ENCODE measurements at places on chromosomes 16 and 17. TPM values are rescaled to one million over a fixed set of nuclear protein-coding genes. Genes with fewer than 3 reads are reported as not detected.

DNA sequence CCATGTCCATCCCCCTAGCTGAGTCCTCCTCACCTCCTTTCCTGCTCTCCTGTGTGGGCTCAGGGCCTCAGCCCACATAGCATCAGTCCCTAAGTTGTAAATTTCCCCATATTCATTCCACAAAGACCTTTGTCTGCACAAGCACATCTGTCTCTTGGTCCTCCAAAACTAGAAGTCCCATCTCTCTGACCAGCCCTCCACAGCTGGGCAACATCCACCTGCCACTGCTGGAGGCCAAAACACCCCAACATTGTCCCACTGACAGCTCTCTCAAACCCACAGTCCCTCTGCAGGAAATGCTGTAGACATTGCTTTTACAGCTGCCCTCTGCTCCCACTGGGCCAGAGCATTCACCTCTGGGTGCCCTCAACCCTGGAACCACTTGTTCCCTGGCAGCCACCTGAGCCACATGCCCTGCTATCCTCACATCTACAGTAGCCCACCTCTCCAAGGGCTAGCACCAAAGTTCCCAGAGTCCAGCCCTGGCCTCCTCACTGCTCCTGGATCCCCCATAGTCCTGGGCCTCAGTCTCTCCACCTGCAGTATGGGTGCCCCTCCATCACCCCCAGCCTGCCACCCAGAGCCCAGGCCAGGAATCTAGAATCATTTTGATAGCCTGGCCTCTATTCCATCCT, 1722.7 kb downstream of the TP53TG3F start:
- no peak for DNase-seq

DNA sequence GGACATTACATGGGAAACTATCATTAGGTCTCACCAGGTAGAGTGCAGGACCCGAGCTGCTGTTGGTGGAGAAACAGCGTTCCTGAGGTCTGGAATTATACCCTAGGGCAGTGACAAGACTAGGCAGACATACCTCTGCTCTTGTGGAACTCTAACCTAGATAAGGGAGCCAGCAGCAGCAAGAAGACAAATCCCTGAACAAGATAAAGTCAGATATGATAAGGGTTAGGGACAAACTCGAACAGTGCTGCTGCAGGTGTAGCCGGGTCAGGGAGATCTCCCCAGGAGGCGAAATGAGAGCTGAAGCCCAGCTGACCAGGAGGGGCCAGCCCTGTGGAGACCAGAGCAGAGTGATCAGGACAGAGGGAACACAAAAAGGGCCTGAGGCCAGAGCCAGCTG, 34.7 kb downstream of the ARSG start:
- no peak for DNase-seq

GRCh38 chr16:8565498-8565897, 24.8 kb downstream of the TMEM114 start:
- no peak for DNase-seq

- DNase-seq, result no peak
Measured at GRCh38 chr16:3637371-3637923, 17.0 kb upstream of the DNASE1 start.

The CDH3 gene
- 16.7 TPM for total RNA-seq

The SNN gene
- 15.6 TPM for total RNA-seq

The MYADML2 gene
- not detected for total RNA-seq

The CBLN1 gene
- not detected for total RNA-seq

The CORO6 gene
- 9.7 TPM for total RNA-seq
